Left ventricle myocardium inferior (tissue), 1 donor: ENCODE measurements at places on chromosomes 7 and 10. TPM values are rescaled to one million over a fixed set of nuclear protein-coding genes. Genes with fewer than 3 reads are reported as not detected.

DNA sequence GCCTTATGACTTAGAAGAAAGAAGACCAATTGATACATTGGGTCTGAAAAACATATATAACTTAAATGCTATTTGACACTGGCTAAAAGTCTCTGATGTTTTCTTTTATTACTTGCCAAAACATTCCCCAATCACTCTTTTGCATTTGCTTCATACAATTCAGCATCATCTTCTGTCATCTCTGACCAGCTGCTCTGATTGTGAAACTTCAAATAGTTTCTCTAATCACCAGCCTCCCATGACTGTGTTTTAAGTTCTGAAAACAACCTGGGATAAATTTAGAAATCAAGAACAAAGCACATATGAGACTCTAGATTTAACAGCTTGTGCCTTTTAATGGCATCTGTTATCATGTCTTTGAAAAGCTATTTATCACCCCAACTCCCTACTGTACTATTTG lies 208.4 kb upstream of the KCND2 start:
- H3K36me3 ChIP-seq: no peaks in the 10 kb centered on the region
- H3K27me3 ChIP-seq: no peaks in the 10 kb centered on the region
- no peaks in the 10 kb centered on the region for H3K4me1 ChIP-seq
- no peak overlapping the region for H3K4me3 ChIP-seq
- H3K27ac ChIP-seq: no peak overlapping the region

DNA sequence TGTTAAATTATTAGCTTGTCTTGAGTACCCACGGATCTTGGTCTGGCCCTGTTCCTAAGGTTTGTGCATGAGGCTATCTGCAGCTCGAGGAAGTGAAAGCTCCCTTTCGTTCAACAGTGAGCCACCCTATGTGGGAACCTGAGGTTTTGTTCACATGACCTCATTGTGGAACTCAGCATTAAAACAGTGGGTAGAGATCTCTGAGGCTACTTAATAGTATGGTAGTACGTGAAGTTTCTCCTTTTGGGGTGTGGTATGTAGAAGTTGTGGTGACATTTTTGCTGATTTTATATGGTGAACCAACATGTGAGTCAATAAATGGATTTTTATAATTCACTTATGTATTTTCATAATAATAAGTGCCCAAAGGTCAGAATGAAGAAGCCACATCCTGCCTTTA lies 252.7 kb upstream of the FERD3L start:
- H3K4me1 ChIP-seq: no peaks in the 10 kb centered on the region
- no peak overlapping the region for H3K4me3 ChIP-seq
- no peak for DNase-seq

DNA sequence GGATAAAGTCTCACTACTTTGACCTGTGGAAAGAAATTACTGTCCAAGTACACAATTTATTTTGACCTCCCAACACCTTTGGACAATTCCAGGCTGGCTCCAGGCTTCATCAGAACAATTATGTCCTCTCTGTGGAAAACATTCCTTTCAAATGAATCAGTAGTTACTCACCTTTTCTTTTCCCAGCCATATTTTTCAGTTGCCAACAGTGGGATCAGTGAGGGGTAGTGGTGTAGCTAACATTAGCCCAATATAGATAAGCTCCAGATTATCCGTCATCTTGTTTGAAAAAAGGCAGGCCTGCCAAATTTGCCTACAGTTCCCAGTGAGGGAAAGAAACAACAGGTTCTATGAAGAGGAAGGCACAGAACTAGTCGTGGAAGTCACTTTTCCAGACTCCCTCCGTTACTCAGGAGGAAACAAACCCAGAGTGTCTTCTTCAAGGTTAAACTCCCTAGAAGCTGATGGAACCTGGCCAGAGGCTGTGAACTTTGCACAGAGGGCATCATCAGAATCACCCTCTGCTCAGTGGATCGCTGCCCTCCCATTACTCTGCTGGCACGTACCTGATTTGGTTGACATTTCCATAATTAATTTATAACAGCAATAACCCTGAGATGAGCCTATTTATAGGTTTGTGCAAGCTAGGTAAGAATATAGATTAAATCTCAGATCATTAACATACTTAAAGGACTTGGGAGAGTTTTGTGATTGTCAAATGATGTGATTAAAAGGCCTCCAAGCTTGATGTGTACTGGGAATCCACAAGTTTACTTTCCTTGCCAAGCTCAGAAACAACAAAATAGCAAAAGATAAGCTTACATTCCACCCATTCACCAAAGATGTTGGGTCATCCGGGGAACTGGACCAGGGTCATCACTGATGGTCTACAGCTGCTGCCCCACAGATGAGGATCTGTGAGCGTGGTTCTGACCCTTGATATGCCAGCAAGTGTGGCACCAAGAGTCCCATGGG lies 654.6 kb upstream of the GALNT17 start:
- no peak overlapping the region for H3K4me3 ChIP-seq
- DNase-seq: no peak
- H3K4me1 ChIP-seq: peaks cover 38% of the 10 kb centered on the region

- peak overlapping the region; percentile 43 for H3K27ac ChIP-seq
- no peaks in the 10 kb centered on the region for H3K36me3 ChIP-seq
- DNase-seq: no peak
- no peaks in the 10 kb centered on the region for H3K27me3 ChIP-seq
Observed at GRCh38 chr7:112080441-112080840, 125.8 kb downstream of the DOCK4 start.

DNA sequence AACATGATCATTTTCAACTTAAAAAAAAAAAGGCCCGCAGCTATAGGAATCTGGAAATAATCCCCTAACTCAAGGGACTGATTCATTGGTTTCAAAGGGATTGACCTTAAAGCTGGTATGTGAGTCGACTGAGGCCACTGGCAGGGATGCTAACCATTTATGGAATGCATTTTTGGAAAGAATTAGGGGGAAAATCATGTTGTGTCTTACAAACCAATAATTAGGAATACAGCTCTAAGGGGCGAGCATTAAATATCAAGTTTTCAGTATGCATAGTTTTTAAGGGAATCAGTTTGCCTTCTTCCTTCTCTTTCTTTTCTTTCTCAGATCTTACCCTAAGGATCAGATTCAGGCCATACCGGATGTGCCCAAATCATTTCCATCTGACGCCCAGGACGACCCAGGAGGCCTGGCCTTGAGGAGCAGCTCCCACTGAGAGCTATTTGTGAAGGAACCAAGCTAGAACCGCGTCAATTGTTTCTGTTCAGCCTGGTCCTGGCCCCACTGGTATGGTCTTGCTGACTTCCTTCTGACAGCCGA lies 48.7 kb downstream of the BPGM start:
- no peaks in the 10 kb centered on the region for H3K36me3 ChIP-seq
- no peaks in the 10 kb centered on the region for H3K27me3 ChIP-seq
- peaks cover 10% of the 10 kb centered on the region for H3K4me1 ChIP-seq

GRCh38 chr7:139538881-139539635 lies 15.6 kb downstream of the CLEC2L start:
- no peak overlapping the region for H3K27ac ChIP-seq
- no peak for DNase-seq
- H3K4me3 ChIP-seq: no peak overlapping the region

DNA sequence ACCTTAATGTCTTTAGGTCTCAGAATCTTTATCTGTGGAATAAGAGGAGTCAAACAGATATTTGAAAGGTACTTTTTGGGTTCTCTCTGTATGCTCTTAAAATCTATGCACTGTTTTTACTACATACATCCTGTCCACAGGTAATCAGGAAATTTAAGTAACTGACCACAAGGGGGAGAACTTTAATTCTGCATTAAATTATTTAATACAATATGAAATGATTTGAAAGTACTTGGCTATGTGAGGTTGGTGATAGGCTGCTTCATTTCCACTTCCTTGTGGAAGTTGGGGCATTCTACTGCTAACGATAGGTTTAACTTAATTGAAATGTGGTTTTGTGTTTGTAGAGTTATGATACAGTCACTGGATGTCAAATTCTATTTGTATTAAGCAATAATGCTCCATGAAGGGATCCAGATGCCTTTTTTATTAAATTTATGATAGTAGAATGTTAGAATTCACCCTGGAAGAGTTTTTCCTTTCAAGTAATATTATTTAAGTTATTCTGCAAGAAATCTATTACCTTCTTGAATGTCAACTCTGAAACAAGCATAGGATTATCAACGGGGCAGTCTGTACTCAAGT lies 6.0 kb downstream of the TEX47 start:
- H3K27me3 ChIP-seq: no peaks in the 10 kb centered on the region
- no peaks in the 10 kb centered on the region for H3K36me3 ChIP-seq
- no peak overlapping the region for H3K27ac ChIP-seq
- no peak for DNase-seq
- H3K4me3 ChIP-seq: no peak overlapping the region
- H3K4me1 ChIP-seq: no peaks in the 10 kb centered on the region

DNA sequence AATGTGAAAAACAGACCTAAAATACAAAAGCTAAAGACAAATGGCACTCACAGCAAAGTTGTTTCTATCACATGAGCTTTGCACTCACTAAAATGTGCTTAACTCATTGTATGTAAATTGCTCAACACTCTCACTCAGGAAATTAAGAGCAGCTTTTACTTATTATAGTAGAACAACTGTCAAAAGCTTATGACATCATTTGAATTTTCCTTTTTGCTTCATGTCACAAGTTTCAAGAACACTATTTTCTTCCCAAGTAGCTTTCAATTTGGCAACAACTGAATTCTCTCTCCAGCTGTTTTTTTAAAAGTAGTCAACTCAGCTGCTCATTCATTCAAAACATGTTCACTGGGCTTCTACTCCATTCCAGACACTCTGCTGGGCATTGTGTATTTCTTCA lies 46.9 kb downstream of the ATE1 start:
- H3K27me3 ChIP-seq: no peaks in the 10 kb centered on the region
- no peak overlapping the region for H3K27ac ChIP-seq
- no peak for DNase-seq
- H3K4me1 ChIP-seq: peaks cover 4% of the 10 kb centered on the region
- peaks cover 28% of the 10 kb centered on the region for H3K36me3 ChIP-seq

DNA sequence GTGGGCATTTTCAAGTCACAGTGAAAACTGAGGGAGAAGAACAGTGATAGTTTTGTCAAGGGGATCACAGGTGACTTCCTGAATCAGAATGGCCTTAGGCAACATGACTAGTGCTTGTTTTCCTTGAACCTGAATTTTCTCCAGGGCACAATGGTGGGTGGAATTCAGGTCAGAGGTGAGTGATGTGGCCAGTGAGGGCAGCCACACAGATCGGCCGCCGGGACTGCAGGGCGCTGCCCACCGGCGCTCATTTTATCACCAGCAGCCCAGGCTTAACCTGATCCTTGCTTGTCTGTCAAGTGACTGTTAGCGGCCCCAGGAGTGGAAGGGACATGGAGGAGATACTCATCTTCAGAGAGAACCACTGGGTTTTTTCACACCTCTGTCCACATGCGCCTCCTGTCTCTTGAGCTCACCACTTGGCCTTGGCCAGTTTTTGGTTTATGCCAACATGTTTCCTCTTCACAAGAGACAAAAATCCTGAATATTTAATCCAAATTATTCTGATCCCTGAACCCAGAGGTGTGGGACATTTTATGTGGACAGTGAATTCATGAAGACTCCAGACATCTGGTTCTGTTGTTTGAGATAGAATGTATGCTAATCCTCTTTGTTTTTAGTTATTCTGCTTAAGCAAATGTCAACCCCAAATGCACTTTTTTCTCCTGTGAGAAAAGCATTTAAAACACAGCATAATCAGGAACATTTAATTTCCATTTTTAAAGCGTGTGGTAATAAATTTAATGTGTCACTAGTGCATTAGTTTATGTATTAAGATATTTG lies 108.7 kb downstream of the DOCK1 start:
- peaks cover 9% of the 10 kb centered on the region for H3K36me3 ChIP-seq
- H3K27ac ChIP-seq: peak overlapping the region; percentile 78
- no peak overlapping the region for H3K4me3 ChIP-seq

DNA sequence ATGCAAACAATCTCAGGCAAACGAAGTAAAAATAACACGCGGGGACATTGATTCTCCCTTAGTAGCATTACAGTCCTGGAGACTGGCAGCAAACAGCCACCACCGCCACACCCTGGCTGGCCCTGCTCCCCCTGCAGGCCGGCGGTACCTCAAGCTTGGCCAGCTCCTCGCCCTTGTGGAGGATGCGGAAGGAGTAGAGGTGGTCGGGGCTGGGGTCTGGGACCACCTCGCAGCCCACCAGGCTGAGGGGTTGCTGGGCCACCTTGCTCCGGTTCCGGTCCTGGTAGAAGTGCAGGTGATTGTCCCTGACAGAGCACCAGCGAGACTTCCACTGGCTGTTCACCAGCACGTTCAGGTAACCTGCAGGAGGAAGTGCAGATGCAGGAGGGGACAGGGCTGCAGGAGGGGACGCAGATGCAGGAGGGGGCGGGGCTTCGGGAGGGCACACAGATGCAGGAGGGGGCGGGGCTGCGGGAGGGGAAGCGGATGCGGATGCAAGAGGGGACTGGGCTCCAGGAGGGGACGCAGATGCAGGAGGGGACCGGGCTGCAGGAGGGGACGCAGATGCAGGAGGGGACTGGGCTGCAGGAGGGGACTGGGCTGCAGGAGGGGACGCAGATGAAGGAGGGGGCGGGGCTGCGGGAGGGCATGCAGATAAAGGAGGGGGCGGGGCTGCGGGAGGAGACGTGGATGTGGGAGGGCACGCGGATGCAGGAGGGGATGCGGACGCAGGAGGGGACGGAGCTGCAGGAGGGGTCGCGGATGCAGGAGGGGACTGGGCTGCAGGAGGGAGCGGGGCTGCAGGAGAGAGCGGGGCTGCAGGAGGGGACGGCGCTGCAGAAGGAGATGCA lies 65.7 kb downstream of the VWA2 start:
- H3K27me3 ChIP-seq: no peaks in the 10 kb centered on the region
- peaks cover 47% of the 10 kb centered on the region for H3K4me1 ChIP-seq
- DNase-seq: peak; percentile 40
- peak overlapping the region; percentile 54 for H3K4me3 ChIP-seq

GRCh38 chr10:61965703-61966395 lies 64.3 kb downstream of the ARID5B start:
- DNase-seq: no peak
- no peaks in the 10 kb centered on the region for H3K27me3 ChIP-seq
- H3K4me1 ChIP-seq: peaks cover 30% of the 10 kb centered on the region
- H3K27ac ChIP-seq: no peak overlapping the region
- no peak overlapping the region for H3K4me3 ChIP-seq

GRCh38 chr10:451021-451471 lies 238.4 kb downstream of the DIP2C start:
- H3K27ac ChIP-seq: no peak overlapping the region
- peaks cover 38% of the 10 kb centered on the region for H3K4me1 ChIP-seq
- H3K27me3 ChIP-seq: no peaks in the 10 kb centered on the region
- H3K36me3 ChIP-seq: no peaks in the 10 kb centered on the region

Gene PCDH15
- 0.19 TPM for total RNA-seq

Gene GIMAP4
- 31.2 TPM for total RNA-seq

Gene OR6B1
- not detected for total RNA-seq

Gene PLAC9
- total RNA-seq: 34.3 TPM
